ENCODE measurements at places on chromosomes 12 and 14.

GRCh38 chr12:93757792-93758694 lies 80.9 kb downstream of the CRADD start:
- no peak for DNase-seq

GRCh38 chr14:35419429-35419841 lies 14.9 kb upstream of the NFKBIA start:
- no peak for DNase-seq

- no peak for DNase-seq
These were observed 2.3 kb upstream of the ESPL1 start for GRCh38 chr12:53265783-53266182.

- no peak for DNase-seq
These were observed 257.9 kb upstream of the TMEM132C start for GRCh38 chr12:128009108-128009507.

- no peak for DNase-seq
These were observed 35.0 kb upstream of the TUNAR start for GRCh38 chr14:95841668-95842067.

DNA sequence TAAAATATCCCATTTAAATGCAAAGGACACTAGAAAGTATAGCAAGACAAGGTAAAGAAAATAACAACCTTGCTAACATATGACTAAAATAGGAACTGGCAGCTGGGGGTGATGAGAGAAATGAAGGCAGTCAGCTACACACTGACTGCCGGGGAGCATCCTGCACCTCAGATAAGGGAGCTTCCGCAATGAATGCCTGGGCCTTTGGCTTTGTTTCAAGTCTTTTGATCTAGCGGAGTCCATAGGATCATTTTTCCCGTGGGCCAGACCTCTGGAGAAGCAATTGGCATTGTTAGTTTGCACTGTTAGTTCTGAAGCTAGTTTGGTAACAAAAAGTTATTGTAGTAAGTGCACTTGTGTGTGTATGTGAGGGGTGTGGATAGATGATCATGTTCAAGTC lies 639.9 kb downstream of the DIO2 start:
- no peak for DNase-seq

DNA sequence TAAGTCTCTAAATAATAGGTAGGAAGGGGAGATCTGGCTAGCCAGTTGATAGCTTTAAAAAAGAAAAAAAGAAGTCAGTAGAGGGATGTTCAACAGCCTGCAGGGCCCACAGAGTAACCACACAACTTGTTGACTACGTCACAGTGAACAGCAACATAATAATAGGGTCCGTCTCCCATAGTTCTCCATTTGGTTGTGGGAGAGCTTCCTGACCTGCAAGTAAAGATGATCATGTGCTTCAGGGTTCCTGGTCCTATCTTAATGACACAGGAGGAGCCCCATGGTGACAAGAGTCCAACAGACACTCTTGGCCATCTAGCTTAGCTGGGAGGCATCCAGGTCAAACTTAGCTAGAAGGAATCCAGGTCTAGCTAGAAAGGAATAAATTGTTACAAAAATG lies 36.2 kb downstream of the FGD6 start:
- DNase-seq = no peak

DNA sequence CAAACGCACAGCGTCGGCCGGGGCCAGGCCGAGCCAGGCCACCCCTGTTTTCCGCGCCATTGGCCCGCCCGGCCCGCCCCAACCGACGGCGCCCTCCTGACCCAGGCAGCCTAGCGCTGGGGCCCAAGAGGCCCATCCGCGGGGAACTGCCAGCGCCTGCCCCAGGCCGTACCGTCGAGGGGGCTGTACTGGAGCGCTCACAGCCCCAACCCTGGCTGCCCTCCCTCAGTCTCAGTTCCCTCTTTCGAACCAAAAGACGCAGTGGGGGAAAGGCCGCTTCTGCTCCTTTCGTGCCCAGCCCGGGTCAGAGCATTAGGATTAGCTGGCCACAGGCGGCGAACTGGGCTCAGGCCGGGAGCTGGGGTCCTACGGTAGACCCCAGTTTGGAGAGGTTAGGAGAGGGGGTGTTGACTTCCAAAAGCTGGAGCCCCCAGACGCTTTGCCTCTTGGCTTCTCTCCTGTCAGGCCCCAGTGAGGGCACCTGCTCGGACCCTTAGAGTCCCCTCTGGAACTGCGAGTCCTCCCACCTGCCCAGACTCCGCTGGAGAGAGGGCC lies 1.9 kb downstream of the NKX2-1 start:
- no peak for DNase-seq
